ENCODE measurements at places on chromosomes 7 and 10.

DNA sequence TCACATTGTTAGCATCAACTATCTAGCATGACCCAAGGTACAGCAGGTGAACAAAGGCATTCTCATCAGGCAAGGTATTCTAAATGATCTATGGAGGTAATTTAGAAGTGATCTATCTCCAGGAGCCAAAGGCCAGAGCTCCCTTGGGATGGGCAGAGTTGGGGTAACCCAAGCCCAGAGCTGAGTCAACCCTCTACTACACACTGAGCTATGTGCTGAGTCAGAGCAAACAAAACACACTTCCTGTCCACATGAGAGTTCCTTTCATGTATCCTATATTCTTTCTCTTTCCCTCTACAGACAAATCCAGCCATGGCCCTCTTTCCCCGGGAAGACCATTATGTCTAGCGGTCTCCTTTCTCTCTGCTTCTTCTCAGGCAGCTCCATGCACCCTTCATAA, 68.2 kb upstream of the AGK start:
- no peak for DNase-seq

DNA sequence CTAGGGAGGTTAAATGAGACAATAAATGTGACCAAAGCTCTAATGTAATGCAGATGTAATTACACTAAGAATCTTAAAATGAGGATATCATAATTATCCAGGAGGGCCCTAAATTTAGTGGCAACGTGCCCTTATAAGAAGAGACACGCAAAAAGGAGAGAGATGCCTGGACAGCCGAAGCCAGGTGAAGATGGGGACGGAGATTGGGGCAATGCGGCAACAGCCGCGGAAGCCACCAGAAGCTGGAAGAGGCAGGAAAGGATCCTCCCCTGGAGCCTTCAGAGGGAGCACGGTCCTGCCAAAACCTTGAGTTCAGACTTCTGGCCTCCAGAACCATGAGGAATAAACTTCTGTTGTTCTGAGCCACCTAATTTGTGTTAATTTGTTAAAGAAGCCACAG, 25.3 kb upstream of the C10orf71 start:
- DNase-seq: no peak

DNA sequence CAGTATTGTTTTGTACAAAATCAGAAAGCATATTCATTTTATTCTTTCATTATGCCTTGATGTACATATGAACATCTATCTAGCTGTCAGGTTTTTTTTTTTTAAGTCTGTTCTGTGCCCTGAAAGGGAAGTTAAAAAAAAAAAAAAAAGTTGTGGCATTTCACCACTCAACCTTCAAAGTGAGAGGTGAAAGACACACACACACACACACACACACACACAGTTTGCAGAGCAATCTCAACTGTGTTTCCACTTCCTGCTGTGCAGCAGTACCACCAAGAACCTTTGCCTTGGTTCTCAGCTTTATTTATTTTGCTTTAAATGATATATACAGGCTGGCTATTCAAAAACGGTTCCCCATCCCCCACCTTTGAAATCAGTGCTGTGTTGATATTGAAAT, 955.6 kb downstream of the GATA3 start:
- no peak for DNase-seq

- DNase-seq: no peak
These were observed 148.9 kb upstream of the SMIM30 start for GRCh38 chr7:113267271-113267670.

GRCh38 chr10:2681891-2682290, 385.5 kb upstream of the PFKP start:
- DNase-seq: no peak

GRCh38 chr7:140126435-140127034, 50.2 kb downstream of the KDM7A start:
- no peak for DNase-seq

DNA sequence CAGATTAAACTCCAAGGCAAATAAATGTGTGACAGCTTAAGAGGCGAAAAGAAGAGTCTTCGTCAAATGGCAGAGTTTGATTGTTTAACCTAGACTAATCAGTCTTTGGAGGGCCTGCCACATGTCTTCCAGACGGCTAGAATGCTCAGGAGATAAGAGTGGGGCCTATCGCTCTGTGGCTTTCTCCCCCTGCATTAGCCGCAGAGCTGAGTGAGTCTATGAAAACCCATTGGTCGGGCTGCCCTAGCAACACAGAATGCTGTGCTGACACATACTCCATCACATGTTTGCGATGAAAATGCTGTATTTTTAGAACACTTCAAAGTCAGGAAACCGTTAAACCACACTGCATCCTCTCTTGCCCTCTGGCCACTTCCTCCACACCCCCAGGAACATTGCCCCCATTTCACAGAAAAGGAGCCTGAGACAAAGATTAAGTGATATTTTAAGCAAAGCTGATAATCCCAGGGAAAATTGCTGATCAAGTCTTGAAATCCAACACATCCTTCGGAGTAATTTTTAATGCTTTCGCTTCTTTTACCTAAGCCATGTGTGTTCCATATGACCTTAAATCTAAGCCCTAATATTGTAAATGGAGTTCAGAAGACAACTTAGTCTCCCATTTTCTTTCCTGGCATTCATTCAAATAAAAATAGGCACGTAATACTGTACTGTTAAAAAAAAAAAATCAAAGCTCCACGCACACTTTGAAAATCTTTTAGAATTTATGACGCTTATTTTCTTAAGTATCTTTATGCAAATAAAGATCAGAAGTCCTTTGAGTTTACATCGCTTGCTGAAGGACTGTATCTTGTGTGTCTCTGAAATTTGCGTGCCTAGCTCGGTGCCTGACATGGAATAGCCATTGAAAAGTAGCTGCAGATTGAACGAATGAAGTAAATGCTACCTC, 161.2 kb downstream of the CELF2 start:
- no peak for DNase-seq

- no peak for DNase-seq
These were observed 7.5 kb upstream of the FGFR2 start for GRCh38 chr10:121605708-121606107.
